ENCODE measurements at places on chromosomes 4 and X.

DNA sequence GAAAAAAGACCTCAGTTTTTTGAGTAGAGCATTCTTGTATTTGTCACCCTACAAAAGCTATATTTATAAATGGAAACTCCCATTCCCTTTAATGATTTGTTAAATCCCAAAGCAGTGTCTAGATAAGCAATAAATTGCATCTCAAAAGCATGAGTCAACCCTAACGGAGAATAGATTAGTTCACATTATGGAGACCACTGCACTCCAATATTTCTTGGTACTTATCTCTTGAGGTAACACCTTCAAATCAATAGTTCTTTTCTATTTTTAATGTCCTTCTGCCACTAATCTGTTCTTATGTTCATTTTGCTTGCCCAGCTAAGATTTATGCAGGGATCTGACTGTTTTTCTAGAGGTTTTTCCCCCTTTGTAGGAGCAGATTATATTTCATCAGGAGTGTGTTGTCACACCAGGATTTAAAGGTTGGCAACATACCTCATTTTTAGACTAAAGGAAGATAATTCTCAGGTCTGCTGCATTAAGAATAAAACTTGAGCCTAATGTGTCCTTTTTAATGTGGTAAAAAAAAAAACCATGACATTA is 91.4 kb upstream of the ADGRG2 start:
- no peak for DNase-seq

DNA sequence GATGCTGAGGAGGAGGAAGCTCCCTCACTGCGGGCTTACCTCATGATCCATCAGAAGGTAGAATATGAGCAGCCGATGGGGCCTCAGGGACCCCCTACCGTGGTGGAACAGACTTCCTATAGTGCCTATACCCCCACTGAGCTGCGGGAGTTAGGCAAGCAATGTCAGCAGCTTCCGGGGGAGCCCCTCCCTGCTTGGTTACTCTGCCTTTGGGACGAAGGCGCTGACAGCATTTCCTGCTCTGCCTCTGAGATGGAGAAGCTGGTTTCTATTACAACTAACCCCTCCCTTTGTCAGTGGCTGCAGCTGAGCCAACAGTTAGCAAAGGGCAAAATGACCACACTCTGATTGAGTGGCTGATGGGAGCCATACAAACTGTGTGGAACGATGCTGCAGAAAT is 430.7 kb downstream of the IDS start:
- no peak for DNase-seq

DNA sequence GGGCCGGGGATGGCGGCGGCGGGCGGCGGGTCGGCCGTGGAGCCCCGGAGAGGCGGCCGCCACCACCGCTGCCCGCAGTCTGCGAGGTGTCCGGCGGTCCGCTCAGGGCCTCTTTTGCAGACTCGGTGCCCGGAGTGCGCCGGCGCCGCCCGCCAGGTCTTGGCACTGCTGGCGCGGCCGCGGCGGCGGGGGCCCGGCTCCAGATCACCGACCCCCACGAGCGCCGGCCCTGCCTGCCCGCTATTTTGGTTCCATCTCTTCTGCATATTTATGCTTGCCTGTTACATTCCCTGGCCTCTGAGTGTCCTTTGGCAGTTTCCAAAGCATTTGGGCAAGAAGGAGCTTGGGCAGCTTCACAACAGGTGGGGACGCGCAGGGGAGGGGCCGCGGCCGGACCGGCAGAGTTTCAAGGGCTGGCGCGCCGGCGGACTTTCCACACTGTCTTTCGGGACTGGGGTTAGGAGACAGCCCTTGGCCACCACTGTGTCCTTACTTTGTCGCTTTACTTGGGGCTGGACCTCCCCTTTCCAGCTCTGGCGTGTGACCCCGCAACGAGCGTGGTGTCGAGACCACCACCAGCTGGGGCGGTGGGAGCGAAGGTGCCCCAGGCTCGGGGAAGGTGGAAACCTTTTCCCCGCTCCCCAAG is 668 bp upstream of the TAPT1 start:
- DNase-seq, result peak; percentile 77

GRCh38 chrX:151806967-151807540 is 72.5 kb downstream of the CNGA2 start:
- DNase-seq, result no peak

- DNase-seq, result no peak
These were observed 71.1 kb downstream of the MID1 start for GRCh38 chrX:10549280-10549679.

DNA sequence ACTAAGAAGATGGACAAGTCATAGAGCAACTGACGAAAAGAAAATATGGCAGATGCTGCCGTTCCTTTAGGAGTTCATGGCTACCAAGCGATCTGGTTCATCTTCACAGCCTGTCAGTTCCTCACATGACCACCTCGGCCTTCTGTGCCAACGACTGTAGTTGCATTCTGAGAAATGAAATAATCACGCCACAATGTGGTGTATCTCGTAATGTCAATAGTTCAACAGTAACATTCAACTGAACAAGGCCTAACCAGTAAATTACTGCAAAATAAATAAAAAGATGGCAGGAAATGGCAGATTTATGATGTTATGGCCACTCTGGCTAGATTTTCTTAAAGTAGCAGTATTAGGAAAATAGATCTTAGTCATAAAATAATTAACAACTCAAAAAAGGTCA is 4.4 kb downstream of the GPRIN3 start:
- no peak for DNase-seq

- no peak for DNase-seq
These were observed 133.0 kb downstream of the PARM1 start for GRCh38 chr4:75065909-75066308.

- no peak for DNase-seq
These were observed 72.4 kb downstream of the ANKRD50 start for GRCh38 chr4:124640022-124640730.

DNA sequence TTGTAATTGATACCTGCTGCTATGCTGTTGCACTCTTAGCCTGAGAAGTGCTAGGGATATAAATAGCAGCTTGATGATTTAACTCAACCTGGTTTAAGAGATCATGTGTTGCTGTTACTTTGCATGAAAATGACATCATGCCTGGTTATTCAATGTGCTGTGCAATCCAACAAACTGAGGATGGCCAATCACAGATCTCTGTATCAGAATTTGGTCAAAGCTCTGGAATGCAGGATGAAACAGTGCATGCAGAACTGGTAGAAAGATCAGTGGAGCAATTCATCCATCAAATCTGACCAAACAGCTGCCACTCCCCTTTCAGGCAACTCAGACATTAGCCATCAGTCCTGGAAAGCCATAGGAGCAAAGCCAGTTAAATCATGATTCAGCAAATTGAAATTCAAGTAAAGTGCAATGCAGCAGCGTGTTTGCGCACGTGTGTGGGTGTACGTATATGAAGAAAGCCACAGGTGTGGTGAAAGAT is 160.3 kb upstream of the RASGEF1B start:
- no peak for DNase-seq

DNA sequence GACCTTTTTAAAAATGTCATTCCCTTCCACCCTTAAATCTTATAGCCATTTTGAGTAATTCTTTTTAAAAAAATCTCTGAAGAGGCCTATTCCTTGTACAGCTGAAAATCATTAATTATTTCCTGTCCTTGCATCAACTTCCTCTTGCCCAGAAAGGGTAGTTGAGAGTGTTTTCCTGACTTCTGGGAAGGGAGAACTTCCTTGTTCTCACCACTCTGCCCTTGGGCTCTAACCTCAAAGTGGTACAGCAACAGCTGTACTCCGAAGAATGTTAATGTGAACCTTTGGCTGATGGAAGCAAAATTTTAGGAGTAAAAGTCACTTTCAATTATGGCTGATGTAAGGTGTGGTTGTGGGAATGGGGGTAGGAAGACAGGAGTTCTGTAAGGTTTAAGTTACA is 15.1 kb upstream of the FABP2 start:
- no peak for DNase-seq

DNA sequence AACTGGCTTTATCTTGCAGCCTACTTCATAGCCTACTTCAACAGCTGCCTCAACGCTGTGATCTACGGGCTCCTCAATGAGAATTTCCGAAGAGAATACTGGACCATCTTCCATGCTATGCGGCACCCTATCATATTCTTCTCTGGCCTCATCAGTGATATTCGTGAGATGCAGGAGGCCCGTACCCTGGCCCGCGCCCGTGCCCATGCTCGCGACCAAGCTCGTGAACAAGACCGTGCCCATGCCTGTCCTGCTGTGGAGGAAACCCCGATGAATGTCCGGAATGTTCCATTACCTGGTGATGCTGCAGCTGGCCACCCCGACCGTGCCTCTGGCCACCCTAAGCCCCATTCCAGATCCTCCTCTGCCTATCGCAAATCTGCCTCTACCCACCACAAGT is 4.0 kb downstream of the GPR50 start:
- DNase-seq, result no peak

DNA sequence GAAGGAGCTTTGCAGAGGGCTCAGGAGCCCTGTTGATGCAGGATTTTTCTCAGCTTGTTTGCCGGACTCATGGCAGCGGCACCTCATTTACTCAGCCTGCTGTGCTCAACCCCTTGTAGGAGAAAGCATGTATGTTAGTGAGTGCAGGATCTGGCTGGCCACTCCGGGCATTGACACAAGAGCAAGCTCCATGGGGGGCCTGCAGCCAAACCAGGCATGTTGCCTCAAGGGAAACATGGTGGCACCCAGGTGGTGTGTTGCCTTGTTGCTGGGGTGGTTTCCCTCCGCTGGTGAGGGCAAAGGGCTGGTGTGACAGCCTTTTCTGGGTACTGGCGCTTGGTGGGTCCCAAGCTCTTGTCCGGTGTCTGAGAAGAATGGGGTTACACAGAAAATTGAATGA is 189.3 kb upstream of the ANXA3 start:
- DNase-seq, result no peak

DNA sequence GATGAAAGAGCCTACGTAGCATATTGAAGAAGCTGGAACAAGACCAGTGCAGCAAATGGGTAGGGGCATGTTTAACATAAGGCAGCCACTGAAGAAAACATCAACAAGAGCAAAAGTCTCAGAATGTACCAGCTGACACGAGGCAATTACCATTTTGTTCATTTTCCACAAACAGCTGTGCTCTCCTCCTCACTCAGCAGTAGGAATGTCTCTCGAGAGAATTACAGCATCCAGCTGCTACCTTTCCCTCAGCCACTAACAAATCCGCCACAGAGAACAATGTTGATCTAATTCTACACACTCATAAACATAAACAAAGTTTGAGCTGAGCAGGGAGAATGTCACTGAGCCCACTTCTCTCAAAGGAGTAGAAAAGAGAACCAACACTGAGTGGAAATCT is 68.0 kb downstream of the OPHN1 start:
- no peak for DNase-seq

DNA sequence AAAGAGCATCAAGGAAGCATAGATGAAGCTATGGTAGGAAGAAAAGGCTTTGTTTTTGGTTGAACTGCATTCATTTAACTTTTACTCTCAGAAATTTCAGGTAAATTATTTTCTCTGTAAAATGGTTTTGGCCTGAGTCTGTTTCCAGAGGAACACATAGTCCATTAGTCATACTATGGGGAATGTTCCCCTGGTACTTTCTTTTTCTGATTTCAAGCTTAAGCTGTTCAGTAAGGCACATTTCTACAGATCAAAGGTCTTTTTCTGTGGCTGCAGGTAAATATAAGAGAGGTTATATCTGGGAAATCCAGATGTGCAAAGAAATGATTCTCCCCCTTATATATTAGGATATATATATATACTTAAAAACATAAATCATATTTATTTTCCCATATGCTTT is 1744.4 kb upstream of the ADGRL3 start:
- DNase-seq, result no peak

- no peak for DNase-seq
These were observed 174.0 kb downstream of the AFAP1 start for GRCh38 chr4:7765666-7766065.

DNA sequence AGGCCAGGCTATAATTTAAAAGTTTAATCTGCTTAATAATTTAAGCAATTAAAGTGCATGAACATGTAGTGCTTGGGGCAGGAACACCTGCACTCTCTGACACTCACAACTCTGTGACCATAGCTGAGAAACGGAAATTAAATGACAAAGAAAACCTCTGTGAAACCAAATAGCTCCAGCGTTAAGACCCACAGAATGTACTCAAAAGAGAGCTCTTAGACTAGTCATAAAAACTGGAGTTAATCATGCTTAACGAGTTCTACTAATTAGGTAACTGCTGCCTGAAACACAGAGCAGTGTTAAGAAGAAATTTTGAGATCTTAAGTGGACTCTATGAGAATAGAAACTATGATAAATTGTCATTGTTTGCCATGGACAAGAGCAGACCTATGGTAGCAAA is 174.4 kb upstream of the SPIN4 start:
- DNase-seq, result no peak

DNA sequence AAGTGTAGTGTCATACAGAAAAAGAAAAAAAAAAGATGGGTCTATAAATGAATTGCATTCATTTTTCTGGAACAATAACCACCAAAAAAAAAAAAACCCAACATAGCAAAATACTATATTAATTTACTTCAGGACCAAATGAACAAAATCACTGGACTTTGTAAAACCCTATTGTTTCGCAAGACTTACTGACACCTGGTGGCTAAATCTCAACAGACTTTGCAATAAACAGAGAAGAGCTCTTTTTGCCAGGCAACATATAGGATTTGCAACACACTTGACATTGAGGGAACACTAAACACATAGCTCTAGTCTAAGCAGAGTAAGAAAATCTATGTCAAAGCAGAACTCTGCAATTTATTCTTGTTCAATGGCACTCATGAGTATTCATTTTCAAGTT is 990.2 kb downstream of the STPG2 start:
- peak; percentile 1 for DNase-seq

- no peak for DNase-seq
These were observed 1524.4 kb upstream of the AGA start for GRCh38 chr4:178966644-178967043.

- no peak for DNase-seq
These were observed 150.6 kb downstream of the UNC5C start for GRCh38 chr4:95398217-95398616.

DNA sequence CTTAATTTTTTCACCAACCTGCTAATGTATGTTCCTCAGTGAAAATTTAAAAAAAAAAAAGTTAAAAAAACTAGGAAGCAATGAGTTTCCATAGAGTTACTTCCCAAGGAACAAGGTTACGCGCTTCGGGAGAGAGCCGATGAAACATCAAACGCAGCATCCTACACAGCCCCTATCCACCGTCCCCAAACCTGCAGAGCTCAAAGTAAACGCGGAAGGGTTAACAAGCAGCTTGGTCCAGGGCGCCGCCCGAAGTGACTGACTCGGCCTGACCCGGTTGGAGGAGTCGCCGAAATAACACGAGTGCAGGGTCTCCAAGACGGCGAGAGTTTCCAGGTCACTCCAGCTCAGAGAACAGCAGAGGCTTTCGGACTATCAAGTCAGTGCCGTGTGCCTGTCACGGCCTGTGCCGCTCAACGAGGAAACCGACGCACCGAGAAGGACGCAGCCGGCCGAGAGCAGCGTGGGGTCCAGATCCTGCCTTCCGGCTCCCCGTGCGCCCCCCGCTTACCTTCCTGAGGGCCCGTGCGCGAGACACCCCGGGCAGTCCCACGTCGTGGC is 512 bp downstream of the NOP14 start:
- peak; percentile 81 for DNase-seq

DNA sequence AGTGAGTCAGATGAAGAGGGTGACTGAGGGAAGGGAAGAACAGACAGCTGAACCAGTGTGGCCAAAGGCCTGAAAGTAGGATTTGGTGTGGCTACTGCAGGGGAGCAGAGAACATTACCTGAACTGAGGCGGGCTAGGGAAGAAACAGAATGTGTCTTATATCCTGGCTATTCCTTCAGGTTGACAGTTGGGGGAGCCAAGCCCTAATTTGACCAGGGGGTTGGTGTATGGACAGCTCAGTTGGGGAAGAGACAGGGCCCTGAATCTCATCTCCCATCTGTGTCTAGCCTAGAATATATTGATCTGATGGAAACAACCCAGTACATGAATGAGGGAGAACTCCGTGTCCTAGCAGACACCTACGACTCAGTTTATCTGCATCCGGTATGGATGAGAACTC is 4.2 kb downstream of the HDAC6 start:
- DNase-seq, result no peak

GRCh38 chr4:185099940-185100339 is 43.1 kb upstream of the SLC25A4 start:
- DNase-seq, result no peak

Measured in erythroblast (primary cell).